ENCODE measurements at places on chromosomes 7 and 10.

DNA sequence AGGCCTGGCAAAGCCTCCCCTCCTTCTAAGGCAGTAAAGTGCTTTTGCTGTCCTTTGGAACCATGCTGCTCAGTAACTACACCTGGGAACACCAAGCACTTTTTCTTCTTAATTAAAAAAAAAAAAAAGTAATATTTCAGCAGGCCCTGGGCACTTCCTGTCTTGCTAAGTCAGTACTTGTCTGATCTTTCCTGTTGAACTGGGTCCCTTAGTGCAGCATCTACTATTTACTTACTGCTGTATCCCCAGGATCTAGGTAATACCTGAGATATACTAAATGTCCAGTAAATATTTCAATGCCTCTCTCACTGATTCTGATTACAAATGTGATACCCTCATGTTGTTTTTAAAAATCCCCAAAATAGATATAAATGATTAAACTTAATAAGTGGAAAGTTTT is 77.4 kb downstream of the PPP1R3C start:
- no peak for DNase-seq

DNA sequence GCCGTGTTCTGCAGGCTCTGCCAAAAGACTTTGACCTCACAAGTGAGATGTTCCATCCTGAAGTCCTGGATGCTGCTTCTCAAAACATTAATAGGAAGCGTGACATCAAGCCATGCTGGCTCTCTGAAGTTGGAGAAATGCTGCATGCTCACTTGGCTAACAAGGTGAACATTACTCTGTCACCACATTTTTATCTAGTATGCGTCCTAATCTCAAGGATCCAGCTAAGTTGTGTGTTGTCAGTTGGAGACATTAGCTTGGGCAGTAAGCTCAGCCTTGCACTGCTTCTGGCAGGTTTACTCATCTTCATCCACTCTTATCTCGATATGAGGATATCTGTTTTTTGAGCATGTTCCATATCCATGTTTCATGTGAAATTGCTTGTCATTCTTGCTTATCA is 165.2 kb downstream of the SDK1 start:
- DNase-seq = no peak

- DNase-seq = no peak
Measured at GRCh38 chr10:13113544-13113943, 13.6 kb downstream of the OPTN start.

DNA sequence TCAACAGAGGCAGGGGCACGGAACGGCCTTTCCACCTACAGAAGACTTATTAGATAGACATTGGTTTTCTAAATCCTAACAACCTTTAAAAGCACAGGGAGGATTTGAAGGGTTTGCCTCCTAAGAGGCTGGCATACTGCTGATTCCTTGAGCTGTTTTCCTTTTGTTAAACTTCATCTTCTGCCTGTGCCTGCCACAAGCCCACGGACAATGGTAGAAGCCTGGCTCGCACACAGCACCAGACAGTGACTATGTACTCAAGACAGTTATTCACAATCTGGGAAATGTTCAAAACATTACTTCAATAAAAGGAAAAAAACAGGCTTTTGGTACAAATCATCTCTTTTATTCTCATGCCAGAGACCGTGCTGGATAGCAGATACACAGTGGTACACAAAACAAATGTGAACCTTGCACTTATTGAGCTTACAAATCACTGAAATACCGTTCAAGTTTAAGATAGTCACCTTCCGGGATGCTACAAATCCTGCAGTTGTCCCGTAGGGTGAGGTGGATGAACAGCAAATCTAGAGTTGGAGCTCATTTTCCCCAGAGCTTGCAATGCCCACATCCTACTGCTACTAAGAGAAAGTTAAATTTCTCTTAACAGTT is 63.9 kb downstream of the VPS41 start:
- no peak for DNase-seq
